ENCODE measurements at places on chromosomes 11 and 22.
A peak's percentile ranks its signal among the peaks of the same experiment; 100 is the strongest.

GRCh38 chr11:45856044-45856468 lies 8.8 kb downstream of the CRY2 start:
- no peak overlapping the region for H3K4me3 ChIP-seq
- no peak overlapping the region for H3K27ac ChIP-seq
- H3K27me3 ChIP-seq, result no peaks in the 10 kb centered on the region
- peaks cover 11% of the 10 kb centered on the region for H3K4me1 ChIP-seq
- no peak for DNase-seq

GRCh38 chr11:27973851-27974536 lies 134.0 kb downstream of the KIF18A start:
- no peak overlapping the region for H3K4me3 ChIP-seq
- H3K36me3 ChIP-seq, result no peaks in the 10 kb centered on the region
- no peaks in the 10 kb centered on the region for H3K4me1 ChIP-seq
- no peak for DNase-seq

GRCh38 chr22:20076627-20077172 lies 3.3 kb upstream of the DGCR8 start:
- no peaks in the 10 kb centered on the region for H3K36me3 ChIP-seq
- peaks cover 10% of the 10 kb centered on the region for H3K4me1 ChIP-seq
- H3K27ac ChIP-seq, result no peak overlapping the region
- DNase-seq, result no peak
- H3K27me3 ChIP-seq, result no peaks in the 10 kb centered on the region

GRCh38 chr11:55714982-55715888 lies 53.2 kb downstream of the OR4C6 start:
- H3K4me3 ChIP-seq, result no peak overlapping the region
- H3K36me3 ChIP-seq, result no peaks in the 10 kb centered on the region
- DNase-seq, result no peak
- H3K27ac ChIP-seq, result no peak overlapping the region
- H3K27me3 ChIP-seq, result no peaks in the 10 kb centered on the region
- no peaks in the 10 kb centered on the region for H3K4me1 ChIP-seq

GRCh38 chr22:45504373-45505341 lies 2.0 kb downstream of the FBLN1 start:
- DNase-seq, result no peak
- H3K27me3 ChIP-seq, result peaks cover 36% of the 10 kb centered on the region
- H3K27ac ChIP-seq, result no peak overlapping the region

DNA sequence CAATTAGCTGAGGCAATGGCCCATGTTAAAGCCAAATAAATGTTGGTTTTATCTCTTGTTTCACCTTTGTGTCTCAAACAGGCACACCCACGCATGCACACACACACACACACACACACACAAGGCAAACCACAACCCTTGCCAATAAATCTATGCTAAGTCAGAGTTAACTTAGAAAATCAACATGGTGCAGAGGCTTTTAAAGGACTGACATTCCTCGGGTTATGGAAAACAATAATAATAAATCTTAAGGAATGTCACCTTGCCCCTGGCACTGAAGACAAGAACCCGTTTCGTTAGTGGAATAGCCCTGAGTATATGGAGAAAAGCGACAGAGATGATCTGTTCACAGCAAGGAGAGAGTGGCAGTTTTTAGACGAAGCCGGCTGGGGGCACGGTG lies 326.3 kb downstream of the NTM start:
- no peak overlapping the region for H3K27ac ChIP-seq
- H3K27me3 ChIP-seq, result peaks cover 23% of the 10 kb centered on the region
- H3K4me3 ChIP-seq, result no peak overlapping the region
- no peak for DNase-seq
- H3K36me3 ChIP-seq, result no peaks in the 10 kb centered on the region

DNA sequence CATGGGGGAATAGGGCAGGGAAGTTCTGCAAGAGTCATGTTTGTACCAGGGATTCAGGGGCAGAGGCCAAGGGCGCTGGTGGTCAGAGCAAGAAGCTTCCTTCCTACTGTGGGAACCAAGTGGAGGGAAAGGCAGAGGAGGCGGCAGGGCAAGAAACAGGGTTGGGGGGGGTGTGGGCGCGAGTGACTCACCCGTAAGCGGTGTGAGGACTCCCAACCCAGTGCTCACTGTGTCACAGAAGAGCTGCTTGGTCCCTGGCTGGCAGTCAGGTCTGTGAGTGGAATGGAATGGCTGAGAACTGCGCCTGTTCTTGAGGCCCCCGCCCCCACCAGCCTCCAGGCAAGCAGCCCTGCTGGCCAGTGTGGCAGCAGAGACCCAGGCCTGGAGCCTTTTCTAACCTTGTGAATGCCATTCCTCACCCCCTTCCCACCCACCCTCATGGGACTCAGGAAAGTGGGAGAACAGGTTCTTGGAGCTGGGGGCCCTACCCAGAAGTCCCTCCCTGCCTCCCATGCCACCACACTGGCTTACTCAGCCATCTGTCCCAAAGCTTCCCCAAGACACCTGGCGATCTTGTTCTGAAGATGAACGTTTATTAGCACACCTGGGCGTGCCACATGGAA lies 4.7 kb downstream of the LRRC10B start:
- no peak overlapping the region for H3K4me3 ChIP-seq
- no peaks in the 10 kb centered on the region for H3K36me3 ChIP-seq
- H3K27ac ChIP-seq, result no peak overlapping the region
- peaks cover 8% of the 10 kb centered on the region for H3K4me1 ChIP-seq
- no peak for DNase-seq

- H3K36me3 ChIP-seq, result no peaks in the 10 kb centered on the region
- DNase-seq, result no peak
- no peaks in the 10 kb centered on the region for H3K27me3 ChIP-seq
Measured at GRCh38 chr22:20203552-20204201, 52.8 kb upstream of the CCDC188 start.

GRCh38 chr11:1751999-1752906 lies 1.9 kb upstream of the IFITM10 start:
- no peak for DNase-seq
- H3K27me3 ChIP-seq, result peaks cover 13% of the 10 kb centered on the region
- H3K4me1 ChIP-seq, result peaks cover 30% of the 10 kb centered on the region
- H3K27ac ChIP-seq, result no peak overlapping the region
- no peak overlapping the region for H3K4me3 ChIP-seq

- peaks cover 9% of the 10 kb centered on the region for H3K27me3 ChIP-seq
- H3K4me1 ChIP-seq, result no peaks in the 10 kb centered on the region
- no peak for DNase-seq
- no peak overlapping the region for H3K4me3 ChIP-seq
- H3K27ac ChIP-seq, result no peak overlapping the region
- H3K36me3 ChIP-seq, result no peaks in the 10 kb centered on the region
Measured at GRCh38 chr22:32612834-32613233, 138.2 kb downstream of the FBXO7 start.

DNA sequence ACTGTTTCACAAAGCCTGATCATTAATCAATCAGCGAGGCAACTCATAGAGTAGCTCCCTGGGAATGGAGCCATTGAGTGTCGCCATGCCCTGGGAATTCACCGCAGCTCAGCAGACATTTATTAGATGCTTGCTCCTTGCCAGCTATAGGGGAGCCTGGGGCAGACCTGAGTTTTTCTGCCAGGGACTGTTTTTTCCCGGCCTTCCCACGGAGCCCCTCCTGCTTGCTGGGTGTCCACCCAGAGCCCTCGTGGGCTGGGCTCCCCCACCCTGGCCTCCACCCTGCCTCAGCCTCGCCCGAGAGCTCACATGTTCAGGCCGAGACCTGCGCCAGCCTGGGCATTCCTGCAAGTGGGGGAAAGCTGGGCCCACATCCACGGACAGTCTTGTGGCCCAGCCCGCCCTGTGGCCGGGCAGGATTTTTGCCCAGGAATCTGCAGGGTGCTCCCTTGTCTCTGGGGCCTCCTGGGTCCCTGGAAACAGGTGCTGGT lies 64.9 kb downstream of the SMIM38 start:
- H3K4me3 ChIP-seq, result no peak overlapping the region
- no peaks in the 10 kb centered on the region for H3K36me3 ChIP-seq
- H3K4me1 ChIP-seq, result no peaks in the 10 kb centered on the region
- DNase-seq, result no peak
- H3K27ac ChIP-seq, result no peak overlapping the region

GRCh38 chr22:18057568-18058209 lies 20.1 kb upstream of the PEX26 start:
- H3K36me3 ChIP-seq, result no peaks in the 10 kb centered on the region
- H3K27ac ChIP-seq, result no peak overlapping the region
- DNase-seq, result no peak
- peaks cover 4% of the 10 kb centered on the region for H3K4me1 ChIP-seq
- H3K27me3 ChIP-seq, result peaks cover 6% of the 10 kb centered on the region
- no peak overlapping the region for H3K4me3 ChIP-seq

DNA sequence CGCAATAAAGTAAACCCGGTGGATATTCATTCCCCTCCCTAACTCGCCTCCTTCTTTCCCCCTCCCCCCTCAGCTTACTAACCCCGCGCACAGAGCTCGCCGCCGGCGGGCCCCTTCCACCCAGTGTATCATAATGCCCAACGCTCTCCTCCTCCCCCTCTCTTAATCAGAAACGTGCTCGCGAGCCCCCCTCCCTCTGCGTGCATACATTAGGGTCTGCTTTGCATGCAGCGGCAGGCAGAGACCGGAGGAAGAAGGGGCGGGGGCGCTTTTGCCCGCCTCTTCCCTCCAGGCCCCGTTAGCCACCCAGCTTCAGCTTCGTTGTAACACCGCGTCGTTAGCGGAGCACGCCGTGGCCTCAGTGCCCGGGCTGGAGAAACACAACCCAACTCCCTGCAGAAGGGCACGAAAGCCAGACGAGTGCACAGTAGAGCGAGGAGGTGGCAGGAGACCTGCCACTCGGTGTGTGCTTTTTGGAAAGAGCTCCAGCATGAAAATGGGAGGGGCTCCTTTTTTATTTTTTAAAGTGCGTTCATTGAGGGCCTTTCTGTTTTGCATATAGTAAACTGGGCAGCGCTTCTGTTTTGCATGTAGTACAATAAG lies 901 bp upstream of the KMT2A start:
- peaks cover 12% of the 10 kb centered on the region for H3K36me3 ChIP-seq
- peak overlapping the region; percentile 87 for H3K27ac ChIP-seq
- H3K27me3 ChIP-seq, result no peaks in the 10 kb centered on the region
- H3K4me3 ChIP-seq, result peak overlapping the region; percentile 87
- H3K4me1 ChIP-seq, result peaks cover 30% of the 10 kb centered on the region
- DNase-seq, result peak; percentile 75

DNA sequence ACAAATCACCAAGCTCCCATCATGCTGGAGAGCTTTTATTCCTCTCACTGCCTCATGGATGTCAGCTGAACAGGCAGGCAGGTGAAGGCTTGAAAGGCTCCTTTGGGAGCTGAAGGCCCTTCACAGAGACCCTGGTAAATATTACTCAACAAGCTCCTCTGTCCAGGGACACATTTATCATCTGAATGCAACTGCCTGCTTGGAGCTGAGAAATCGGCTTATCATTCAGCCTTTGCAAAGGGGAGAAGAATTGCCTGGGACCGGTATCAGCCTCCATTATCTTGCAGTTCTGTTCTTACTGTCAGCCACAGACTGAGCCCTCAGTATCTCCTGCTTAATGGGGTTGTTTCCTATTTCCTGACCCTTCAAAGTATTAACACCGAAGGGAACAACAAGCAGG lies 113.8 kb upstream of the PITPNB start:
- H3K27ac ChIP-seq, result no peak overlapping the region
- peaks cover 2% of the 10 kb centered on the region for H3K4me1 ChIP-seq
- no peaks in the 10 kb centered on the region for H3K36me3 ChIP-seq
- peaks cover 15% of the 10 kb centered on the region for H3K27me3 ChIP-seq
- no peak overlapping the region for H3K4me3 ChIP-seq

DNA sequence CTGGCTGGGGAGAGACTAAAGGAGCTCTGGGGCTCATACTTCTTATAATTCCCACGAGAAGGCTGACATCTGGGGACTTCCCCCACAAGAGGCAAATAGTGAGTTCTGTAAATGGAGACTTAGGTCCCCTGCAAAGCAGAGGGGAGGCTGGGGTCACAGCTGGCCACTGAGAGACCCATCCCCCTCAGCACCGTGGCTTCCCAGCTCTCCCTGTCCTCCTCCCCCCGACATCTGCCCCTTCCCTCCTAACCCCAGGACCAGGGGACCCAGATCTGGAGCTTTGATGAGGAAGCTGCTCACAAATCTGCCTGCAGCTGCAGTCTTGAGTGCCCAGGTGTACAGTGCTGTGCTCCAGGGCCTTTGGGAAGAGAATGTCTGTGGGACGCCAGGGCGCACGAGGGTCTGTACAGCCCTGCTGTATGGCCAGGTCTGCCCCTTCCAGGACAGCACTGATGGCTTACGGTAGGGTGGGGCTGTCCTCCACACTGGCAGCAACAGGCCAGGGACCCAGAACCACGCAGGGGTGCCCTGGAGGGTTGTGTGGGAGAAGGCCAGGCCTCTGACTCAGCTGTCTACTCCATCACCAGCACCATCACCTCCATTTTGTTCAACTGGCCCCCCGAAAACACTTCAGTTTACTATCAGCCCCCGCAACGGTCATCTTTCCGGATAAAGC lies 1.1 kb downstream of the RGL4 start:
- no peak overlapping the region for H3K27ac ChIP-seq
- peaks cover 15% of the 10 kb centered on the region for H3K36me3 ChIP-seq
- no peak overlapping the region for H3K4me3 ChIP-seq

DNA sequence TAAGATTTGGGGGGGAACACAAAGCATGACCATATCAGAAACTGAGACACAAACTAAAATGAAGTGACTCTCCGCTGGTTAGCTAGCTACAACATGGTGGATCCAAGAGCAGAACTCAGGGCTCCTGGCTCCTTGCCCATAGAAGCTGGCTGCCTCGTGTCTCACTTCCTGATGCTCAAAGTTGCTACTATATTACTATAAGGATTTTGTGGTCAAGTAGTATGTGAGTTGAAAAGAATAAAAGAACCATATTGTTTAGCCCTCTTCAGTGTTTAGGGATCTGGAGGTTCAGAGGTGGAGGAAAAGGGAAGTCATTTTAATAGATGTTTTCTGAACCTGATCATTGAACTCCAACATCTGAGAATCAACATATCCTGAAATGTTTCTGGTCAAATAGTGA lies 16.9 kb upstream of the SIK2 start:
- no peak overlapping the region for H3K4me3 ChIP-seq
- no peaks in the 10 kb centered on the region for H3K27me3 ChIP-seq
- no peaks in the 10 kb centered on the region for H3K4me1 ChIP-seq
- H3K36me3 ChIP-seq, result no peaks in the 10 kb centered on the region

GRCh38 chr11:110075105-110075846 lies 17.9 kb upstream of the ZC3H12C start:
- no peak overlapping the region for H3K27ac ChIP-seq
- DNase-seq, result no peak
- peaks cover 11% of the 10 kb centered on the region for H3K27me3 ChIP-seq
- H3K4me3 ChIP-seq, result no peak overlapping the region
- H3K36me3 ChIP-seq, result no peaks in the 10 kb centered on the region
- peaks cover 11% of the 10 kb centered on the region for H3K4me1 ChIP-seq

DNA sequence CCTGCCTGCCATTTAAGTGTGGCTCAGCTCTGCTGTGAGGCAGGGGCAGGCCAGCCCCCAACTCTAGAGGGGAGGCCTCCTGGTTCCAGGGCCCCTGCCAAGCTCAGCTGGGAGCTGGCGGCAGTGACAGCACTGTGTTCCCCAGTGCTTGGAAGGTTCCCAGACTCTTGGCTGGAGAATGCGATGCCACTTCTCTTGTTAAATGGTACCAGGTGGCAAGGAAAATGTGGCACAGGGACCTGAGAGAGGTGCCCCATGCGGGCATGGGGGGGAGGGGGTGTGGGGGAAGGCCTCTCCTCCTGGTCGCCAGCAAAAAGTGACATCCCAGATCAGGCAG lies 8.4 kb upstream of the TNFRSF13C start:
- no peak for DNase-seq
- peaks cover 27% of the 10 kb centered on the region for H3K36me3 ChIP-seq
- no peak overlapping the region for H3K4me3 ChIP-seq

- no peaks in the 10 kb centered on the region for H3K27me3 ChIP-seq
- no peak overlapping the region for H3K4me3 ChIP-seq
- DNase-seq, result no peak
- no peaks in the 10 kb centered on the region for H3K36me3 ChIP-seq
- peaks cover 18% of the 10 kb centered on the region for H3K4me1 ChIP-seq
Measured at GRCh38 chr11:122711362-122711761, 55.8 kb downstream of the UBASH3B start.
